Effector CD4-positive, alpha-beta T cell (primary cell): ENCODE measurements at places on chromosomes 3 and 15.

DNA sequence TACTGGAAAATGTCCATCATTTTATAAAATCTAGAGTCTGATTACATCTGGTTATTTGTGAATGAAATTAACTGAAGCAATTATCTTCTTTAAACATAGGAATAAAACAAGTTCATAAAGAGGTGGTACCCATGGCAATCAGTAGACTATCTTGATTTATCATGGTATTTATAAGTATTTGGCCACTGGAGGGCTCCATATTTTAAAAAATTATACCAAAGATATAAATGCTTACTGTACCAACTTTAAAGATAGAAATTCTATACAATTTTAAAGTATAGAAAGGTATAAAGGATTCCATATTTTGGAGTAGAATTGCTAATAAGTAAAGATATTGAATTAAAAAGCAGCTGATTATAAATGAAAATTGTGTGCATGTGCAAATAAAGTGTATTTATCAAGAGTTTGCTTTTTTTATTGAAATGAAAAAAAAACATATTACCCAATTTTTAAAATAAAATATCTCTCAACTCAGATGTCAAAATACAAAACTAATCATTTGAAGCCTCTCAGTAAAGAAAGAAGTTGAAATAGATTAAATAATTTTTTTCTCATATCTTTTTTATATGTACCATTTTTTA is 105.3 kb downstream of the BBX start:
- DNase-seq, result no peak

- DNase-seq, result no peak
Measured at GRCh38 chr3:22453906-22454535, 703.0 kb upstream of the ZNF385D start.

- DNase-seq, result peak; percentile 50
Measured at GRCh38 chr3:45665101-45665572, 24.1 kb upstream of the SACM1L start.

- DNase-seq, result no peak
Measured at GRCh38 chr3:38840987-38841386, 25.0 kb upstream of the SCN10A start.

GRCh38 chr15:66017000-66017399 is 147.7 kb downstream of the RAB11A start:
- DNase-seq, result no peak

DNA sequence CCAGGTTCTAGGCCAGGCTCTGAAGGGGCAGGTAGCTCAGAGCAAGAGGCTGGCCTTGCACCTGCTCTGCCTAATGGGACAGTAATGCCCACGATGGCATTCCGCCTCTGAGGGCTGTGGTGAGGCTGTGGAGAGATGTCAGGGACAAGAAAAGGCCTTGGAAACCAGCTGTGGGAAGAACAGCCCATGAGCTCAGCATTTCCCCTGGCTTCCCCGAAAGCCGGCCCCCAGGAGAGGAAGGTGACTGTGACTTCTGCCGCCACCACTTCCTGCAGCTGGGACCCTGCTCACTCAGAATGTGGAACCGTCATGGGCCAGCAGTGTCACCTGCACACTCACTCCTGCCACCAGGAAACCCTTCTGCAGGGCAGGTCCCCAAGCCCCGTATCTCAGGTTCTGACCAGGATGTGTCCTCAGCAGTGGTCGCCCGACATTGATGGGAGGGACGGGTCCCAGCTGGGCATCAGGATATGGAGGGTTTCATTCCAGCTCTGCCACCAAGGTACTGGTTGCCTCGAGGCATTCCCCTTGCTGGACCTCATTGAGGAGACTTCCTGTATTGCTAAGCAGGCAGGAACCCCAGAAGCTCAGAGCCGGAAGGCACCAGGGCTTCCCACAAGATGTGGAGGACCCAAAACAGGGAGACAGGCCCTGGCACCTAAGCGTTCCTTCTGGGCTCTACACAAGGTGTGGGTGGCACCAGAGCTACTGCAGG is 30.7 kb downstream of the SEMA7A start:
- DNase-seq, result no peak

DNA sequence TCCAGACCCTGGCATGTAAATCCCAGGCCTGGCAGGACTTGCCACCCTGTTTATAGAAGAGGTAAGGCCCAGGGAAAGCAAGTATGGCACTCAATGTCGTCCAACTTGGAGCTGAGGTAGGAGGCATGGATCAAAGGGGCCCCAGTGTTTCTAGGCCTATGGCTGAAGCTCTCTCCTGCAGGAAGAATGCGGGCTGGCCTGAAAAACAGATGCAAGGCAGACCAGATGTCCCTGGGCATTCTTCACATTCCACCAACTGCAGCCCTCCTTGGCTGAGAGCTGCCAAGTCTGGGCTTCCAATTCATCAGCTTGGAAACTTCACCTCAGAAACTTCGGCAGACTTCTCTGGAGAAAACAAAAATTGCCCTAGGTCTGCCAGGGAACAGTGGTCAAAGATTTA is 22.2 kb downstream of the MESD start:
- DNase-seq, result no peak

- DNase-seq, result no peak
Measured at GRCh38 chr3:17287006-17287689, 402.4 kb downstream of the PLCL2 start.

GRCh38 chr3:69210068-69210730 is 87.8 kb upstream of the LMOD3 start:
- DNase-seq, result no peak

DNA sequence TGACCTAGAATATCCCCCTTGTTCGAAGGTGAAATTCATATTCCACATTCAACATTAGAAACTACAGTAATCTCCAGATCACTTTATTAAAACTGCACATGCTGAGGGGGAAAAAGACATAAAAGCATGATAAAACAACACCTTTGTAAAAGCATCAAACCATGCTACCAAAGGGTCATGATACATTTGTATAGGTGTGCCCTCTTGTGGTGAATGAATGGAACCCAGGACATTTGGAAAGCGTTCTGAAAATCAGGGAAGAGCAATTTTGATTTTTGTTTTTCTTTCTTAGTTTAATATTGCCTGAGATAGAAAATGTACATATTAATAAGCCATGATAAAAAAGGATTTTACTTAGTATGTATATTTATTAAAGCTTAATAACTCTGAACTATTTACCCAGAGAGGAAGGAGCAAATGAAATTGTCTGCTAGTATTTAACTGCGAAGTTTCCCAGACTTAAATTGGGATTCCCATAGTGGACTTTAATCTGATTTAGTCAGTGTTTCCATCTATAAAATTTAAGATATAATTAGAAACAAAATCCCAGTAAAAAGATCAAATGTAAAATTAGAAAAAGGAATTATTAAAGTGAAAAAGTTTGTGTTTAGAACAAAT is 105.8 kb upstream of the ARL6 start:
- no peak for DNase-seq
